ENCODE measurements at places on chromosomes 2 and 18.
A peak's percentile ranks its signal among the peaks of the same experiment; 100 is the strongest.

DNA sequence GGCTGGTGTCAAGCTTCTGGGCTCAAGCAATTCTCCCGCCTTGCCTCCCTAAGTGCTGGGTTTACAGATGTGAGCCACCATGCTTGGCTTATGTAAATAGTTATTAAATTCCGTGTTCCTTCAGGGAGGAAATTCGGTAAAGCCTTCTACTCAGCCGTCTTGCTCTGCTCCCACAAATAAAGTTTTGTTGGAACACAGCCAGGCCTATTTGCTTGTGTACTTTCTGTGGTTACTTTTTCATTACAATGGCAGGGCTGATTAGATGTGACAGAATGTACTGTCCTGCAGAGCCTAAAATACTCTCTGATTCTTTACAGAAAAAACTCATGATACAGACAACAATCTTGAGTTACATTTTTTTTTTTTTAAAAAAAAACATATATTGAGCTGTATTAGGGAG lies 68.8 kb upstream of the TACR1 start:
- DNase-seq: no peak

DNA sequence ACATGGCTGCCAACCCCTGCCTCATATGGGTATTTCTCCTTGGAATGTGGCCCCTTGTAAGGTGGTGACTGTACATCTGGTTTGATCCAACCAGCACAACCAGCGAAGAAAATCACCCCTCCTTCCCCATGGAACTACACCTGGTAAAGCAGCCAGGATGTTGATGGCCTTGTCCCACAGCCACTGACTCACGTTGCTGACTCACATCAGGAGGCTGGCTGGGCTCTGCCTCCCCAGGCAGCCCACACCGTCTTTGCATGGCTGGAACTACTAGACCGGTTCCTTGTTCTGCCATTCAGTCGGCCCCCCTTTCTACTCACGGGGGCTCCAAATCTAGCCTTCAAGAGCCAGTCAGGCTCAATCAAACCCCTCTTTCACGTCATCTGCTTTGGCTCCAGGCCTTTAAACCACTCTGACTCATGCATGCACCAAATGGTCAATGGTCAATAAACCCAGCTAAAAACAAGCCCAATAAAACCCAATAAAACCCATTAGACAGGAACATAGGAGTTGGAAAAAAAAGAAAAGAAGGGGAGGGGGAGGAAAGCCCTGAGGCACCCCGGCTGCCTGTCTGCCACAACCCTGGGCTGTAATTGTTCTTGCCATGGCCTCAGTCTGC lies 114.8 kb downstream of the PLB1 start:
- DNase-seq: peak; percentile 30

DNA sequence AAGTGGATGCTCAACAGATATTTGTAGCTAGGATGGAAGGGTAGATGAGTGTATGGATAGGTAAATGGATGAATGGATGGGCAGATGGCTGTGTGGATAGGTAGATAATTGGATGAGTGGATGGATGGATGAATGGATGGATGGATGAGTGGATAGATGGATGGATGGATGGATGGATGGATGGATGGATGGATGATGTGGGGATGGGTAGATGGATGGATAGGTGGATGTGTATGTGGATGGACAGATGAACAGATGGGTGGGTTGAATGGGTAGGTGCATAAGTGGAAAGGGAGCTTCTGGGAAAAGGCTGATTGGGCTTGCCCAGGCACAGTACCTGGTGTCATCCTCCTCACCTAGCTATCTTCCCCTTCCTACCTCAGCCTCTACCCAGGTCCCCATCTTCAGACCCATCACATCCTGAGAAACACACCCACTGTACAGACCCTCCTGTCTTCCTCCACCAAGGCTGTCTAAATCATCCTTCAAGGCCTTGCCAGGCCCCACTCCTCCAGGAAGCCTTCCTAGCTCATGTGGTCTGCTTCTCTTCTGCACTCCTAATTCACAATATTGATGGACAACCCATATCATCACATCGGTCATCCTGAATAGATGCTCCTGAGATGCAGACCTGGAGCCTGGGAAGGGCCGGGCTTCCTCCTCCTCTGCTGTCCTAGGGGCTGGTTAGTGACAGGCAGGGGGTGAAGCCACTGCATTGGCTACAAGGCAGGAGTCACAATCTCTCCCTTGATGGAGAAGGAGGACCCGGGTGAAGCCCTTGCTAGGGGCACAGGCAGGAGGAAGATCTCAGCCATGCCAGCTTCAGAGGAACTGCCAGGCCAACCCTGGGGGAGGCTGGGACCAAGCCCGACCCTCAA lies 49.4 kb downstream of the SMAD7 start:
- DNase-seq: no peak

- DNase-seq: no peak
Measured at GRCh38 chr2:154846842-154847241, 148.3 kb downstream of the KCNJ3 start.

GRCh38 chr2:109721626-109722025 lies 72.5 kb upstream of the RGPD5 start:
- DNase-seq: no peak

GRCh38 chr2:152584301-152584700 lies 133.0 kb downstream of the PRPF40A start:
- DNase-seq: no peak

- no peak for DNase-seq
Measured at GRCh38 chr2:190722061-190722759, 73.3 kb downstream of the NAB1 start.

DNA sequence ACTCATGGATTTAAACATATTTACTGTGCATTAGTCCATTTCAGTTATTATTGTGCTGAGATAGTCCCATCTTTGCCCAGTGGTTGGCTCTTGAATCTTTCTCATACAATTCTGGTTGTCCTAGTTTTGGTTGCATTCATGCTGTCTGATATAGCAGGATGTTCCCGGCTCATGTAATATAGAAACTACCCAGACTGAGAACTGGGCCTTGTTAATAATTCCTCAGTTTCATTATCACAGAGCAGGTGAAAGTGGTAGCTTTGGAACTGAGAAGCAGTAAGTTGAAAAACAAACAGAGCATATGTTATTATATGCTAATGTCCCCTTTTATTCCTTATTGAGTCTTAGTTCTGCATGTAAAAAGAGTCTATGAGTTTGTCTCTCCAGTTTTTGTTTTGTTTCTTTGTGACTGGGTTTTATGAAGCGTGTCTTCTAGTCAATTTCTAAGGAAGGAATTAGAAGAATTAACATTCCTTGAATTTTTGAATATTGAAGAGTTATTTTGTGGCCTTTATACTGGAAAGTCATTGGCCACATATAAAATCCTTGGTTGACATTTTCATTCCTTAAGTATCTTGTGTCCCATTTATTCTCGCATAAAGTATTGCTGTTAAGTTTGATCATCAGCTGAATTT lies 43.3 kb downstream of the EIF5B start:
- DNase-seq: no peak

DNA sequence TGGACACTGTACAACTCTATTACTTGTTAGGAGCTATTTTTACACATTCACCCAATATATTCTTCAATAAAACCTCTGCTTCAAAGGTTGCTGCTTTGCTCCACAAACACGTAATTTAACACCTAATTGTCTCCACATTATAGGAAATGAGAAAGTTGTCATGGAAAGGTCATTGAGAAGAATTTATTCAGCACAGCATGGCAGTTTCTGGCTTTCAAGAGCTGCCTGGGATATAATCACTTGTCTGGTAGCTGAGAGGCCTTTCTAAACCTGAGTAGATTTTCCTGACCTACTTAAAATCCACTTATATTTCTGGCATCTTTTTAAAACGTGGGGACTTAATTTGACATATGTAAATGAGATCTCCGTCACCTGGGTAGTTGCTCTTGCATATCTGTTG lies 216.1 kb downstream of the ZNF804A start:
- no peak for DNase-seq

GRCh38 chr2:241809383-241810306 lies 652 bp downstream of the NEU4 start:
- no peak for DNase-seq

- no peak for DNase-seq
Measured at GRCh38 chr2:174078275-174078674, 113.1 kb upstream of the SP3 start.

DNA sequence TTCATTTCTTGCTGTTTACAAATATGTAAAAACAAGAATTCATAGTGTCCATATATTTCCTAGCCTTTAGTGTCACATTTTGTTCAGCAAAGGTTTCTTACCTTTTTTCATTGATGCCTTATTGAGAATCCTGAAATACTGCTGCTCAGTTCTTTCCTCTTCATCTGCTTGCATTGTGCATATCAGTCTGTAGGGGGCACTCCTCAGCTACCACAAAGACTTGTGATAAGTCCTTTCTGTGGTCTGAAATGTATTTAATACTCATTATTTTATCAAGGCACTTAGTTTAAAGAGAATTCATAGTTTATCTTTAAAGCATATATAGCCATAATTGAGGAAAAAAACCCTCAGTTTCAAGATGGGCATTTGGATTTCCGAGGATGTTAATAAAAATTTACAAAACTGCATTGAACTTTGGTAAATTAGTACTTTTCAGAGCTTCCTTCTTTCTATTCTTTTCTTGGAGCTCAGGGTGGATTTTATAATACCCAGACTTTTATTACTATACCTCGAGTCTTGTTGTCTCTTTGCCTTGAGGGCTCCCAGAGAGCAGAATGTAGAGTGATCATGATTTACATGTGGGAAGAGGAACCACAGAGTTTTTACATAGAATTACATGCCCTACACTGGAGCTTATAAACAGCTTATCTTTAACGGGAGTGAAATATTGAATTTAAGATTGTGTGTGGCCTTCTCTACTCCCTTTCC lies 570.1 kb downstream of the PLCL1 start:
- DNase-seq: no peak

- no peak for DNase-seq
Measured at GRCh38 chr2:82730811-82731210, 1728.3 kb downstream of the SUCLG1 start.

All from activated CD8-positive, alpha-beta memory T cell treated with anti-CD3 and anti-CD28 coated beads for 48 hours (primary cell).